Activated CD8-positive, alpha-beta memory T cell treated with anti-CD3 and anti-CD28 coated beads, Interleukin-2, amount 10 ng/mL, durations not matched to agents 7 days and 5 days (primary cell): ENCODE measurements at places on chromosomes 7 and 10.

DNA sequence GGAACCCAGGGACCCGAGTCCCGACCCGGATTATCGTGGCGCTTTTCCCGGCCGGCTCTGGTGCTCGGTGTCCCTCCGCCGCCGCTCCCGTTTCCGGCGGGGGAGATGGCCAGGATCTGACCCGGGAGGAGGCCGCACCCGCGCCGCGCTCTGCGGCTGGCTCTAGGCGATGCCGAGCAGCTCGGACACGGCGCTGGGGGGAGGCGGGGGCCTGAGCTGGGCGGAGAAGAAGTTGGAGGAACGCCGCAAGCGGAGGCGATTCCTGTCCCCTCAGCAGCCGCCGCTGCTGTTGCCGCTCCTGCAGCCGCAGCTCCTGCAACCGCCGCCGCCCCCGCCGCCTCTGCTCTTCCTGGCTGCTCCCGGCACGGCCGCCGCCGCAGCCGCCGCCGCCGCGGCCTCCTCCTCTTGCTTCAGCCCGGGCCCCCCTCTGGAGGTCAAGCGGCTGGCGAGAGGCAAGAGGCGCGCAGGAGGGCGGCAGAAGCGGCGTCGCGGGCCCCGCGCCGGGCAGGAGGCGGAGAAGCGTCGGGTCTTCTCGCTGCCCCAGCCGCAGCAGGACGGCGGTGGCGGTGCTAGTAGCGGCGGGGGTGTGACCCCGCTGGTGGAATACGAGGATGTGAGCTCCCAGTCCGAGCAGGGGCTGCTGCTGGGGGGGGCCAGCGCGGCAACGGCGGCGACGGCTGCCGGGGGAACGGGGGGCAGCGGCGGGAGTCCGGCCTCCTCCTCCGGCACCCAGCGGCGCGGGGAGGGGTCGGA, 593 bp downstream of the CDK13 start:
- DNase-seq: peak; percentile 71

GRCh38 chr7:78434281-78434680, 635.7 kb downstream of the PHTF2 start:
- DNase-seq: no peak

- no peak for DNase-seq
Measured at GRCh38 chr7:27641581-27642230, 21.0 kb downstream of the HIBADH start.

DNA sequence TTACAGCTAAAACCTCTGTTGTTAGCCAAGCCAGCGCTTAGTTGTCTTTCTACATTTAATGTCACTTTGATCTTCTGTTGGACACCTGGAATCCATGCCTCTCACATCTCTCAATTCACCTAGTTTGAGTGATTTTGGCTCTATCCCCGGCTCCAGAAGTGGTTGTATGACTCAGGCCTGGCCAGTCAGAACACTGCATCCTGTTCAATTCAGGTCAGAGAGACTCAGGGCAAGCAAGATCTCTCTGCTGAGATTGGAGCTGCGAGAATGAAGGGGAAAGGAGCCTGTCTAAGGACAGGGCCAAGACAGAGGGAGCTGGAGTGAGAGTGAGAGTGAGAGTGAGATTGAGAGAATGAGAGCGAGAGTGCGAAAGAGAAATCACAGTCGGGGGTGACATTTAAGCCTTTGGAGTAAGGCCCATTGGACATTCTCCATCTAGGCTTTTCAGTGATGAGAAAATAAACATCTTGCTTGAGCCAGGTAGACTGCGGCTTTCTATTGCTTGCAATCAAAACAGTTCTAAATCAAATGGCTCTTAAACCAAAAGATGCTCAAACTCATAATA, 83.3 kb upstream of the DYNC1I1 start:
- DNase-seq: no peak

- DNase-seq: no peak
Measured at GRCh38 chr10:91024541-91024940, 103.7 kb upstream of the ANKRD1 start.

DNA sequence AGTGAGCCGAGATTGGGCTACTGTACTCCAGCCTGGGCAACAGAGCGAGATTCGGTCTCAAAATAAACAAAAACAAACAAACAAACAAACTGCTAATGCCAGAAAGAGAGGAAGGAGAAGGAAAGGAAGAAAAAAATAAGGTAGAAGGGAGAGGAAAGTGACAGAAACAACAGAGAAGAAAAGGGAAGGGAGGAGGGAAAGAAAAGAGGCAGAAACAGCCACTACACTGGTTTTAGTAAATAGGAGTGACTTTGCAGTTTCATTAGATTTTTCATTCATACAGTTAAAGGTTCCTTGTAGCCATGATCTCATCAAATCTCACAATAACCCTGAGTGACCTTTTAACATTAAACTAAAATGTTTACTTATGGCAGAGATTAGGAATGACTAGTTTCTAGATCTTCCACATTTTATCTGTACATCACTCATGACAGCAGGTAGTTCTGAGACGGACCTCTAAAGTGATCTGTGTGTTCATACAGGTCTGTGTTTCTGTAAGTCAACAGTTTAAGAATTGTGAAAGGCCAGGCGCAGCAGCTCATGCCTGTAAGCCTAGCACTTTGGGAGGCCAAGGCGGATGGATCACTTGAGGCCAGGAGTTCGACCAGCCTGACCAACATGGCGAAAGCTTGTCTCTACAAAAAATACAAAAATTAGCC, 191.3 kb upstream of the KLF14 start:
- no peak for DNase-seq

- DNase-seq: no peak
Measured at GRCh38 chr10:1662438-1663025, 74.8 kb downstream of the ADARB2 start.

DNA sequence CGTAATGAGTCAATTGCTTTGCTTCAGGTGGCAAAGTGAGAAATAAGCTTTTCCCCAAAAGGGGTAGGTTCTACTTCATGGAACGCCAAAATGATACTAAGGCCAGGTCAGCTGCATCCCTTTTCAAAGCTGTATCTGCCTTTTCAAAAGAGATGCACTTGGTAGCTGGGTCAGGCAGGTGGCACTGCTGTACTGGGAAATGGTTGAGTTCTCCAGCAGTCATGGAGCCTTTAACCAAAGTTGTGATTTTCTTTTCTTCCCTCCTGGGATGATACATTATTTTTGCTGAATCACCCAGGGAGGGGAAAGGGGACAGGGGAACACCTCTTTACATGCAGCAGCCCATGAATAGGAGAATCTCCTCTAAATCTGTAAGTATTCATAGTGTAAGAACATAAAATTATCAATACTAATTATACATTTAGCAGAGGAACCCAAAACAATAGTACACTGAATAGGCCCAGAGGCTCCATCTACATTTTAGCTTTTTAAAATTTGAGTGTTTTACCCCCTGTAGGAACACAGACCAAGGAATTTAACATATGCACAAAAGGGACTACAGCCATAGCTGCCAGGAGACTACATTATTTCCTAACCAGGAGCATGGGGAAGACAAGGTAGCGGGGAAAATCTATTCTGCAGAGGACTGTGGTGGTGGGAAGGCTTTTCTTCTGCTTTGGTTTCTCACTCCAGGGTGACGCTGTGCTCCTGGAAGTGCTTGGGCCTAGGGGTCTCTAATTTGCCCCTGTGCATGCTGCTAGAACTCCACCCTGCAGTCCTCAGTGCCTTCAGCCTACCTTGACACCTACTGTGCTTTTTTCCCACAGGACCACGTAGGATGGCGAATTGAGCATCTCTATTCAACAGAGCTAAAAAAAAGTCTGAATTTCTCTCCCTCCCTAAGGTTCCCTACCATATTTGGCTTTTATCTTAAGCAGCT, 6.4 kb upstream of the GPR22 start:
- peak; percentile 62 for DNase-seq

DNA sequence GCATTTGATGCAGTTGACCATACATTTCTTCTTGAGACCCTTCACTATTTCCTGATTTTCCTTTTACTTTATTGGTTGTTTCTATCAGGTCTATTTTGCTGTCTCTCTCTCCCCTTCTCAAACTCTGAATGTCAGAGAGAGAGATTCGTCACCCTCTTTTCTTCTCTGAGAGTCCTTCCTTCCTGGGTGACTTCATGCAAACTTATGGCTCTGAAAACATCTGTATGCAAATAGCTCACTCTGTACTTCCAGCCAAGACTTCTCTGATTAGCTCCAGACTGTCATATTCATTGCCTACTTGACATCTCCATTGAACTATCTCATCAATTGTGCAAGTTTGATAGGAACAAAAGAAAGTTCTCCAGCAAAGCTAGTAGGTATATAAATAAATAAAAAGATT, 191.7 kb upstream of the KLF6 start:
- no peak for DNase-seq

DNA sequence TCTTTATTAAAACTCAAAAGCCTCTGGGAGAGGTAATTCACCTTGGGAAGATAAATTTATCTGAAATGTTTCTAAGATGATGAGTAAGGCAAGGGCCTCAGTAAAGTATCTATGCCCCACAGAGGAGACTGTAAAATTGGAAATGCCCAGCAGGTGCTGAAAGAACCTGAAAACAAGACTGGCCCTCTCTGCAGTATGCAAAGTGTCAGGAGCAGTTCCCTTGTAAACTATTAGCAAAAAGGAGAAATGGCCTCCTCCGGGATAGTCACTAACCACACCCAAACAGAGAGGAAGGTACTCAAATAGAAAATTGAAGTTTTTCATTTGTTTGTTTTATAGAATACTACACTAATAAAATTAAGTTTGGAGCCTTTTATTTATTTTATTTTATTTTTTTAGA, 81.2 kb downstream of the FZD1 start:
- DNase-seq: no peak

GRCh38 chr10:110775020-110775375, 96.7 kb upstream of the PDCD4 start:
- no peak for DNase-seq

GRCh38 chr7:50620433-50620832, 55.2 kb upstream of the DDC start:
- DNase-seq: no peak

- no peak for DNase-seq
Measured at GRCh38 chr10:92385831-92386230, 94.9 kb downstream of the MARCHF5 start.

GRCh38 chr10:132684164-132684891, 101.6 kb downstream of the NKX6-2 start:
- peak; percentile 79 for DNase-seq

DNA sequence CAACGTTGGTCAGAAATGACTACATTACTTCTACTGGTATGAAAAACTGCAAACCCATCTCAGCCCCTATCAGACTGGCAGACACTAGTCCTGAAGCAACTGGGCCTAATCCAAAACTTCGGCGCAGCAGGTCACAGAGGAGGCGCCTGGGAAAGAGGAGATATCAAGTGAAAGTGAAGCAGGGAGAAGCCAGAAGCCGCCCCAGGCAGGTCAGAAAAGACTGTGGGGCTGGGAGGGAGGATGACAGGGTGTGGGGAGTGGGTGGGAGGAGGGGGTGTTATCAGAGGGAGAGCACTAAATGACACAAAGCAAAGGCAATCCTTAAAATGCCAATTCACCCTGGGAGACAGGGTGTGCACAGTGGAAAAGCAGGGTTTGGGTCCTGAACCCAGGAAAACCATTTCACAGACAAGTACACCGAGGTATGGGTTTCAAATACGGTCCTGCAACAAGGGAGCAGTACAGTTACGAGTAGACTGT, 731 bp downstream of the CHCHD3 start:
- peak; percentile 42 for DNase-seq

- DNase-seq: no peak
Measured at GRCh38 chr7:129875160-129875559, 77.6 kb downstream of the UBE2H start.

- DNase-seq: no peak
Measured at GRCh38 chr10:61964949-61965702, 63.6 kb downstream of the ARID5B start.

DNA sequence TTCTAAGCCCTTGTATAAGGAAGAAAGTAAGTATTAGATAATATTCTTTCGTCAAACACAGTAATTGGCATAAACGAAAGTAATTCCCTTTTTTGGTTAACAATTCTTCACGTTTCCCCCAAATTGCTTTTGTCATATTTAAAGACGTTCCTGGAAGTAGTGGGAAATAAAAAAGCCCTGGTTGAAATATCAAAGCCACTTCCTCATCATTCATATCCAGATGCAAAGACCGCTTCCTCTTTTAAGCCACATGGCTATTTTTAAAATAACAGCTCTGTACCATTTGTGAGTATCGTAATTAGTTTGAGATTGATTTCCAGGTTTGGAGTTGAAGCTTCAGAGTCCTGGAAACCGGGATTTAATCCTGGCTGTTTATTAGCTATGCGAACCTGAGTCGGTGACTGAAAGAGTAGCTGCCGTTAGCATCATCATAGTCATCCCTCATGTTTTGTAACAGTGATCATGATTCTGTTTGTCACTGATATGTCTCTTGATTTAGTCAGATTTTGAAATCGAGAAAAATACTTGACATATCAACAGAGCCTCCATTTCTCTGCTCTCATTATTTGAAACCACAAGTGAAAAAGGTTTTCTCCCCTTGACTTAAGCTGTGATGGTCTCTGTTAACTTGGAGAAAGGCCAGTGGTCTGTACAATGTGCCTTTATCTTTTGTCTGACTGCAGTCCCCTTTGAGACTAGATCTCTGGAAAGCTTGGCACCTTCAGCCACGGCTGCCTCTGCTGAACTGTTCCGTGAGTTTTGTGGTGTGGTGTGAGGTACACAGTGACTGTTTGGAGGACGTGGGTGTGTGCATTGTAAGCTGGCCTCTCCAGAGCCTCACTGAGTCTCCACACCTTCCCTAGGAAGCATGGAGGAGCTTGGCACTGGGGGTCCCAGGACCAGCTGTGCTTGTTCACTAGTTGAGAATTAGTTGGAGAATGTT, 18.1 kb downstream of the OPTN start:
- DNase-seq: no peak

- no peak for DNase-seq
Measured at GRCh38 chr7:44182827-44183226, 6.4 kb downstream of the GCK start.

GRCh38 chr10:126063353-126063791, 167.0 kb downstream of the FANK1 start:
- no peak for DNase-seq

- peak; percentile 81 for DNase-seq
Measured at GRCh38 chr7:150450491-150451001, at the start of gene GIMAP8. Gene GIMAP8 (plus strand): TSS chr7:150450630. CDS start chr7:150466699, 16,069 bp downstream.

DNA sequence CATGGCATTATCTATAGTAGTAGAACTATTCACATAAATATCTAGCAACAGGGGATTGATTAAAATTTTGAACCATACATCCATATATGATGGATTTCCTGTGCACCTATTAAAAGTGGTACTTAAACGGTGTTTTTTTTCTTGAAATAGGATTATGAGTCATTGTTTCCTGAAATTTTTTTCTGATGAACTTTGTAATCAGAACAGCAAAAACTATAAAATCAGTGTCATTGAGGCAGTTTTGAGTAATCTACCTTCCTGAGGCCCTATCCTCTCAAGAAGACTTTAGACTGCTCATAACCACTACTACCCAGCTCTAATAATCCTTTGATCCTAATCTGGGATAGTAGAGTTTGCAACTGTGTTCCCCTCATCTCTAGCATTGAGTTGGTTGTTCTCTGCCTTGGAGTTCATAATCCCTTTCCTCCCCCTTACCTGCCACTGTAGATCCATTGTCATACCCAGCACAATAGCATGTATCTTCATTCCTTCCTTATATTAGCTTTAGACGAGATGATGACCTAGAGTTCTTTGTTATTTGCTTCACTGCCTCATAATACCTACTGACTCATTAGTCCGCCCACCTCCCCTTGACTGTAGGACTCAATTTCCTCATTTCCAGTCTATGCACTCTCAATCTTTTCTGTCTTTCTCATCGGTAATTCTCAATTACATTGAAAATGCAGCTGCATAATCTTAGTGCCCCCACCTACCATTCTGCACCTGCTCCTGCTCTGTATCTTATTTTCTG, 133.4 kb downstream of the LRRC4 start:
- DNase-seq: no peak

- no peak for DNase-seq
Measured at GRCh38 chr10:10017716-10018115, 1000.0 kb upstream of the CELF2 start.

- DNase-seq: no peak
Measured at GRCh38 chr7:67753891-67754290, 757.3 kb downstream of the TYW1 start.
